GM03348 (cell line): ENCODE measurements at places on chromosomes 13 and 19.
A peak's percentile ranks its signal among the peaks of the same experiment; 100 is the strongest.

GRCh38 chr19:38386971-38387549 is 774 bp downstream of the GGN start:
- peak; percentile 13 for DNase-seq

DNA sequence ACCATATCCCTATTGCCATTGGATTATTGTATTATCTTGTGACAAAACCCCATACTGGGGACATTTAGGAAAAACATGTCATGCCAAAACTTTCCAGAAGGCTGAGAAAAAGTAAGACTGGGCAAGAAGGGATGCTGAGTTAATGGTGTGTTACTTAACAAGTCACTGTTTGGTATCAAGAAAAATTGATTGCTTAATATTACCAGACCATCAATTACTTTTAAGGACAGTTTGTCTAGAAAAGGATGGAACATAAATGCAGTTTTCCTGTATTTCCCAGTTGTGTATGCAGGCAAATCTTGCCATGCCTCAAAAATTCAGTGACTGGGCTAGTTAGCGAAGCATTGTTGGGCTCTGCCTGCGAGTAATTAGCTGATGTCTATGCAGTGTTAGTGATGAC is 705.6 kb upstream of the MIR17HG start:
- DNase-seq: no peak

DNA sequence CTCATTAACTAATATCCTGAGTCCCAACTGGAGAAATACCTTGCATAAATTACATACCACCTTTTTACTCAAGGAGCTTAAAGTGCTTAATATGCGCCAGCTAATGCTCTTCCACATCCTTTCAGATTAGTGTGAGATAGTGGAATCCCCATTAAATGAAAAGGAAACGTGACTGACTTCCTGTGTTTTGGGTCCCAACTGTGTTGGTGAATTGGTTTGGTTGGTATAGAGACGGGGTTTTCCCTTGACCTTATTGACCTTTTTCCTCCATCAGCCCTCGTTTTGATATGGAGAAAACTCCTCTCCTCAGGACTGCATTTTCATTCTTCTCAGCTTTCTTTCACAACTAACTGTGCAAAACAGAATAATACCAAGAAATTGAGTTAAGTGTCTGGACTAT is 163.5 kb downstream of the PAN3 start:
- DNase-seq: no peak

DNA sequence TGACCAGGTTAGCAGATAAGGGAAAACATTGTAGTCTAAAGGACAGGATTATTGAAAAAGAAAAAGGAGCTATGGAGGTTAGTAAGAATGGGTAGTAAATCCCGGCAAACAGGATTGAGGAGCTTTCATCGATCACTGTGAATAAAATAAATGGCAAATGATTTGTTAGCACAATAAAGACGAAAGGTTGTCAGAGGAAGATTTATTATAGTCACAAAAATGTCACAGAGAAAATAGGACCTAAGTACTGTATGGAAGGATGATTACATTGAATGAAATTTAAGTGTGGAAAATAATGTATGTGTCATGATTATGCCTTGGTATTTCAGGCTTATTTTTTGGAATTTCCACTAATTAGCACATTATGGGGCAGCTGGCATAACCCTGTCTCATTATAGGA is 519.2 kb upstream of the SLITRK6 start:
- DNase-seq: no peak

- DNase-seq: peak; percentile 12
Measured at GRCh38 chr13:20492641-20493040, 33.0 kb downstream of the CRYL1 start.

GRCh38 chr13:38381890-38382289 is 32.2 kb downstream of the UFM1 start:
- no peak for DNase-seq

DNA sequence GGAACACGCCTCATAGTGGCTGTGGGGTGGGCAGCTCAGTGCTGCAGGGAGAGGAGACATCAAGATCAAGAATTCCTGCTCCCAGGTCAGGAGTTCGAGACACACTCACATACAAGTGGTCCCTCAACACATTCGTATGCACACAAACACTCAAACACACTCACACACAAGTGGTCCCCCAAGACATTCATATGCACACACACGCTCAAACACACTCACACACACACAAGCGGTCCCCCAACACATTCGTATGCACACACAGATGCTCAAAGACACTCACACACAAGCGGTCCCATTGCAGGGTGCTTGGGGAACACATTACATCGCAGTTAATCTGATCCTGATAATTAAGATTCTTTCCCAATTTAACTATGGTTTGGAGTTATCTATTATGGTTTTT is 28.2 kb downstream of the FCGBP start:
- no peak for DNase-seq

DNA sequence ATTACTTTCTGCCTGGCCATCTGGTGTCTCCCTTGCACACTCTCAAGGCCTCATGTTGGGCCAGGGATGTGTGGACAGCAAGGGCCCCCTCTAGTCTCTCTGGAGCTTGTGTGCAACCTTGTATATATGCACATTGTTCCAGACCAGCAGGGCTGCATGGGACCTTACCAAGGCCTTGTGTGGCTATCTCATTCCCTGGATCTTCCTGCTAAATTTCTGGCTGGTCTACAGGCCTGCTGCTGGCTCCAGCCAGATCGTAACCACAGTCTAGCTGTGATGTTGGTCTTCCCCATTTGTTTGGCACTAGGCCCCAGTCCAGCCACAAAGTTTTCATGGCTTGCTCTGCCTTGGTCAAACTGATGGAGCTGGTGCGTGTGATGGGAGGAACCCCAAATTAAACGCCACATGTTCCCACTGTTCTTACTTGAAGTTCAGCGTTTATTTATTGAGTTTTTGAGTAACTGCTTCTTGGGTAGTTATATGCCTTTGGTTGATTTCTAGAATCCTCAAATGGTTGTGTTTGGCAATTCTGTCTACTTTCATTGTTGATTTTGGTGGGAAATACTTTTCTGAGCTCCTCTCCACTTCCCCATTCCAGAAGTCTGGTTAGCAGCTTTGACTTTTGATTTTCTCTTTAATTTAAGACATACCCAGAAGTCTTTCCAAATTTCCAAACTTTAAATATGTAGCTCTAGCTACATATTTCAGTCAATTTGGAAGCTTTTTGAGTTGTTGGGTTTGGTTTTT is 56.4 kb downstream of the SIPA1L3 start:
- peak; percentile 60 for DNase-seq

DNA sequence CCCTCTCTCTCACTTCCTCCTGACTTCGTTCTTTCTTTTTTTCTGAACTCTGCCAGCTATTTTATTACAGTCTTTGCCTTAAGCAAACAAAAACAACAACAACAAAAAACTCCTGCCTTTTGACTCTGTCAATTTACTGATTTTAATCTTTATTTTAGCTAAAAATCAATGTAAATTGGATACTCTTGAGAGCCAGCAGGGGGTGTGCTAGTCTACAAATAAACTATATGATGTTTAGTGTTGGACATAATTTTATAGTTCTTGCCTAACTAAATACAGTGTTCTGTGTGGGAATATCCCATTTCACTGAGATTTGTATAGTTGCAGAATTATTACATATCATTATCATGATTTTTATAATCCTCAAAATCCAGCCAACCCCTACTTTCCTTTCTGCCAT is 1199.9 kb upstream of the SPRY2 start:
- DNase-seq: no peak

- peak; percentile 88 for DNase-seq
Measured at GRCh38 chr19:2266183-2266993, 10.2 kb upstream of the JSRP1 start.

GRCh38 chr13:75442736-75443234 is 39.2 kb downstream of the TBC1D4 start:
- DNase-seq: no peak
